ENCODE measurements at places on chromosomes 3 and 15.
A peak's percentile ranks its signal among the peaks of the same experiment; 100 is the strongest.

- no peak for DNase-seq
Observed at GRCh38 chr3:4218456-4219226, 84.5 kb upstream of the SETMAR start.

DNA sequence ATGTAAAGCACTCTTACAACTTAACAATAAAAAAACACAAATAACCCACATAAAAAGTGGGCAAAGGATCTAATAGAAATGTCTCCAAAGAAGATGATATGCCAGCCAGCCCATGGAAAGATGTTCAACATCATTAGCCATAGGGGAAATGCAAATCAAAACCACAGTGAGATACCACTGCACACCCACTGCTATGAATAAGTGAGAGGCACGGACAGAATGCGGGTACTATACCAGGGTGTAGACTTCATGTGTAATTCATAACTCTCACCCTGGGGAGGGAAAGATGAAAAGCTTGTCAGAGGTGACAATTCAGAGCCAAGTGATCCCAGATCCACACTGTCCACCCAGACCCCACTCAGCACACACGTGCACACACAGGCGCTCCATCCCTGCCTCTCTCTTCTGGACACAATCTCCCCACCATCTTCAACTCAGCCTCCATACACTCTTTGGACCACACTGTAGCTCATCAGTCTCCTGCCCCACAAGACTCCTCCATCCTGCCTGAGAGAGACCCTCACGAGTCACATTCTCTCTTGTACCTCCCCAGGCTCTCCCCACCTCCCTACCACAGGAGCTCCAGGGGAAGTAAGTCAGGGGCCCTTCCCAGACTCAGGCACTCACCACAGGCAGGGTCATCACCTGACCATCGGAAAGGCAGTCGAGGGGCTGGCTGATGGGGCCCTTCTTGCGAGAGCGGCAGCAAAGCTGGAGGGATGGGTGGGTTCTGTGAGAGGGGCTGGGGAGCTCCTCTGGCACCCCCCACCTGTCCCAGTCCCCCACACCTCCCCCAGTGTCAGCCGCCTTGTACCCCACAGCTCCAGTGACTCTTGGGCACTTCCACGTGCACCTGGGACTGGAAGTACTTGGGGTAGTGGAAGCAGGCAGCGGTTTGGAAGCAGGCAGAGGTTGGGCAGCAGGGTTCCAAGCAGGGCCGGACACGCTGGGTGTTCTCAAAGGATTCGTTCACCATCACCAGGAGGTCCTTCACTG, 21.3 kb downstream of the PLA2G4E start:
- DNase-seq = no peak

GRCh38 chr3:100427699-100428098, 26.4 kb downstream of the LNP1 start:
- no peak for DNase-seq

DNA sequence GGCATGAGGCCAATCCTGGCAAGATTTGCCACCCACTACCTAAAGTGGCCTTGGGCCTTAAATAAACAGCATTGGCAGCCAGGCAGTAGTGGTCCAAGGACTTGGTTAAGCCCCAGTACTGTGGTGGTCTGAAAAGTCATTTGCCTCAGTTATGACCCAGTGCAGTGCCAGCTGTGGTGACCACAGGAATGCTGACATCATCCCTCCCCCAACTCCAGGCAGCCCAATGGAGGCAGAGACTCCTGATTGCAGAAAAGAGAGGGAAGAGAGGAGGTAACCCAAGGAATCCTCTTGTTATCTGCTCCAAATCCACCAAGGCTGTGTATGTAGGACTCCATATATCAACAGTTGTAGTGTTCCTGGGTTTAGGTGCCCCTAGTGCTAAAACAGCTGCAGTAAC, 883.6 kb downstream of the SQOR start:
- DNase-seq = no peak

- DNase-seq = no peak
Observed at GRCh38 chr3:36192901-36193300, 187.4 kb upstream of the STAC start.

- DNase-seq = peak; percentile 6
Observed at GRCh38 chr3:38084334-38085310, 45.6 kb downstream of the DLEC1 start.

GRCh38 chr15:75857886-75858285, 14.6 kb downstream of the UBE2Q2 start:
- no peak for DNase-seq

DNA sequence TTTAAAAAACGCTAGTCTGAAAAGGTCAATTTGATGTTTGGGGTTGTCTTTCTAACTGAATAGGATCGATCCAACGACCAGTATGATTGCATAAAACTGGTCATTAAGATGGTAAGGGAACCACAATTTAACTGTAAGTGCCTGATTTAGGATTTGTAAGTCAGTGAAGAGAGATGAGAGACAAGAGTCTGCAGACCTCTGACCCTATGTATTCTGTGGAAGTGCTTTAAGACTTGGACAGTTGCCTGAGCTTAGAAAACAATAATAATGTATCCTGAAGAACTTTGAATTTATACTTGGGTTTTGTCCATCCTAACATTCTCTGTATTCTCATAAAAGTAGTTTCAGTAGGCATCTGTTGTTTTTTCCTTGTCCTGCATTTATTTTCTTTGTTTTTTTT, 221.4 kb upstream of the SUCLG2 start:
- no peak for DNase-seq

GRCh38 chr3:44865272-44866035, 3.7 kb downstream of the TMEM42 start:
- DNase-seq = no peak

DNA sequence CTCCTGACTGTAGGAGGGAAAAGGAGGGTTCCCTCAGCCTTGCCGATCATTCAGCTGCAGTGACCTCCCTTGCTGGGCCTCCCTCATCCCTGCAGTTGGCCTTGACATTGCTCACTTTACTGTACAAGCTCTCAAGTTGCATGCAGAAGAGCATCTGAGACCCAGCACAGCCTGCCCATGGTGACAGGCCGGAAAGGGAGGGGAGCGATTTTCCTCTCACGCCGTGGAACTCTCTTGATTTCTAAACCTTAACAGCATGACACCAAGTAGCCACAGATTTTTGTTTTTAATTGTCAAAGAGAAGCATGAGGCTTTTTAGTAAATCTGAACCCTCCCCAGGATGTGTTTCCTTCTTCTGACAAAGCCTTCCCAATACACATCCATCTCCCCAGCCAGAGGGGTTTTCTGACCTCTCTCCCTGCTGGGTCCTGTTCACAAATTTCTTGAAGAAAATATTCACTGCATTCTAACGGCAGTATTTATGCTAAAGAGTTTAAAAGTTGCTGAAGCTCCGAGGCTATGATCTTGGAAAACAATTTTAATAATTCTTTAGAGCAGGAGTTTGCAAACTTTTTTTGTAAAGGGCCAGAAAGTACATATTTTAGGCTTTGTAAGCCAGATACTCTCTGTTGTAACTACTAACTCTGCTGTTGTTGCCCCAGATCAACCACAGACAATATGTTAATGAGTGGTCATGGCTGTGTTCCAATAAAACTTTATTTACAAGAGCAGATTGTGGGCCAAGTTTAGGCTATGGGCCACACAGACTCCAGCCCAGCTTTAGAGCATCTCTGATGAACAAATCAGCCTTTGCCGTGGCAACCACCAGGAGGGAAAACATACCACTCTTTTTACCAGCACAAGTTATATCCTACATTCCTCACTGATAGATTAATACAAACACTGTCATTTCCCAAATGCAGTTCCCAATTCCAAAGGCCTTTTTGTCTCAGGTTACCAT, 34.8 kb downstream of the LMCD1 start:
- DNase-seq = no peak

DNA sequence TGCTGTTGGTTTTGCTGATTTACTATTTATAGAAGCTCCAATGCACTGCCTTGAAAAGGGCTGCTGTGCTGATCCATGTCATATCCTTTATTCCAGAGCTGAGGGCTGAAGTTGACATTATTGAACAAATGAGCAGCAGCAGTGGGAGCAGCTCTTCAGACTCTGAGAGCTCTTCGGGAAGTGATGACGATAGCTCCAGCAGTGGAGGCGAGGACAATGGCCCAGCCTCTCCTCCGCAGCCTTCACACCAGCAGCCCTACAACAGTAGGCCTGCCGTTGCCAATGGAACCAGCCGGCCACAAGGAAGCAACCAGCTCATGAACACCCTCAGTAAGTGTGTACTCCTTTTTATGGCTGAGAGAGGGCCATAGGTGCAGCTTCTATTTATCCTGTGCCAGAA, 8.8 kb downstream of the EAF1 start:
- no peak for DNase-seq

GRCh38 chr15:35181538-35181937, 96.4 kb upstream of the NANOGP8 start:
- peak; percentile 49 for DNase-seq

DNA sequence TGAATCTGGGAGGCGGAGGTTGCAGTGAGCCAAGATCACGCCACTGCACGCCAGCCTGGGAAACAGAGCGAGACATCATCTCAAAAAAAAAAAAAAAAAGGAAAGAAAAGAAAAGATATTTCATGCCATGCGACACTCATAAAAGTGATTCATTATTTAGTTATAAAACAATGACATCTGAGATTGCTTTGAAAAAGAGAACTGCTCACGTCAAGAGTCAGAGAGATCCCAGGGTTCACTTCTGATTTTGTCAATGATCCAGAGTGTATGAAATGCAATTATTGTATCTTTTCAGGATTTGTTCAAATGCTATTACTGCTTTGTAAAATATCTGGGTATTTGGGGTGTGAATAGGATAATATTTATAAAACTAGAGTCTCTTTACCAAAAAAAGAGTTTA, 6.0 kb upstream of the SAMD7 start:
- no peak for DNase-seq

GRCh38 chr3:72152551-72153476, 367.9 kb upstream of the PROK2 start:
- no peak for DNase-seq

DNA sequence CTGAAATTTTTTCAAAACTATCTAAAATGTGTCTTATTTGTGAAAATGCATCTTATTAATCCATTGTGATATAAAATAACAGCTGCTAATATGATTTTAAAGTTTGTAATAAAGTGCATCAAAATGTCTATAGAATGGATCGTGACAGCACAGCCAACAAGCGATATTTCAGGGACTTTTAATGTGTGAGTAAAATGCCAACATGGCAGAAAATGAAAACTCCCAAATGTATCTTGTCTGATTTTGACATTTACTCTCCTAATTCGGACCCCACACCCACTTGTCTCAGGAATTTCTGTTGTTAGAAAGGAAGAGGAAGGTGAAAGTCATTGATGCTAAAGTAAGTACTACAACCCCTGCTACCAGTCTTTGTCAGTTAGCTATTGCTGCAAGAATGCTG, 273.9 kb downstream of the SATB1 start:
- no peak for DNase-seq

DNA sequence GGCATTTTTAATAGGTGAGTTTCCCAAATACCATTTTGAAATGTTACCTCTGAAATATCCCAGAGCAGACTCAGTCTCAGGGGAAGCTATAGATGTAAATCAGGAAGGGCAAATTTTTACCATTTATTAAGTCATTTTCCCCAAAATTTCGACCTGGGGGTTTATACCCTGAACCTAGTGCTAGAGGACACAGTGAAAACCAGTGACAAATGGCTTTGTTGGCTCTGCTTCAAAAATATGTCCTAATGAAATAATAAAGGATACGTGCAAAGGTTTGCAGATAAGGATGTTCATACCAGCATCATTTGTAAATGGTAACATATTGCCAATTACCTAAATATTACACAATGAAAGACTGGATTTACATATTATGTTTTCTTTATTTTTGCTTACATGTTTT, 546.7 kb upstream of the ADAMTS9 start:
- no peak for DNase-seq

GRCh38 chr15:74316141-74316540, 51.3 kb downstream of the CYP11A1 start:
- no peak for DNase-seq

- DNase-seq = no peak
Observed at GRCh38 chr3:25262322-25262721, 165.7 kb upstream of the RARB start.

GRCh38 chr3:140081887-140082286, 146.9 kb downstream of the CLSTN2 start:
- no peak for DNase-seq

GRCh38 chr3:52494886-52495495, at the start of gene STAB1:
TSS of gene STAB1 (plus strand) at chr3:52495338. CDS start at chr3:52495414, 76 bp downstream.
- DNase-seq = no peak

- DNase-seq = no peak
Observed at GRCh38 chr3:116413319-116413718, 32.0 kb downstream of the LSAMP start.

DNA sequence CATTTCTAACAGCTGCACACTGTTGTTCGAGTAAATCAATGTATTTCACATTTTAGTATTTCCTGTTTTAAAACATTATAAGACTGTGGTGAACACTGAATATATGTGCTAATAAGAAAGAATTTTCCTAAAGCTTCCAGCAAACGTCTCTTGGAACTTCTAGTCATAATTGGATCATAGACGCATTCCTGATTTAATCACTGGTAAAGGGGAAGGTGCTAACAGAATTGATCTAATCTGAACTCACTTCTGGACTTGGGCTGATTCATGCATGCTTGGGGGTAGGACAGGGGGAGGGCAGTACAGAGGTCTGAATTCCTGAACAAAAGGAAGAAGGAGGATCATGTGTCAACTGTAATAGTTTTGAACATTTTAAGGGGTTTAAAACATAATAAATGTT, 7.3 kb upstream of the LEKR1 start:
- DNase-seq = no peak

GRCh38 chr3:27279123-27279522, 90.1 kb downstream of the NEK10 start:
- DNase-seq = no peak

- no peak for DNase-seq
Observed at GRCh38 chr15:37014566-37014965, 85.8 kb downstream of the MEIS2 start.

DNA sequence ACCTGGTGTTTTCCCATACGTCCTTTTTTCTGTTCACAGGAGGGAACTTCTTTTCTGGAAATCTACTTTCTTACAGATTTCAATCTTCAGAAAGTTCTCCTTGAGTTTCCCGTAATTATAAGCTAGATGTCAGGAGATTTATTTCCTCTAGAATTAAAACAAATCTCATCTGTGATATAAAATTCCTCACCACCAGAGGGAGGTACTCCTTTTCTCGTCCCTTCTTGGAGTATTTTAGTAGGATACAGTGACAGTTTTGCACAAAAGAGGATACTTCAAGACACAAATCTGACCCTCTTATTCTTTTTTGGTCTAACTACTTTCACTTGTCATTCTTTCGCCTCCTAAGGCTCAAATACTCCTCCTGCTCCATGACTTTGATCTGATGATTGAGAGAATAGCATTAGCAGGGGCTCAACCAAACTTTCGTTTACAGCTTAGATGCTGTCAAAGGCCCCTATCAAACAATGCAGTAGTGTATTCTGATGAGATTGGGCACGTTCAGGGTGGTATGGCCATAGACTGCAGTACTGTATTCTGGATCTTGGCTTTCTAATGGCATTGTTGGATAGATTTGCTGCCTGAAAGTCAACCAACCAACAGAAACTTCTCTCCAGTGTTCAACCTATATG, 38.0 kb downstream of the TMEM41A start:
- no peak for DNase-seq

Measured in activated CD4-positive, alpha-beta T cell treated with anti-CD3 and anti-CD28 coated beads, Interleukin-2, Interleukin-4, amounts not matched to agents 100 ng/mL and 50 ng/mL, durations not matched to agents 16 hours and 8 hours (primary cell).